Stimulated activated CD4-positive, alpha-beta T cell treated with anti-CD3 and anti-CD28 coated beads, Interleukin-1b, Interleukin-23, amount 100 ng/mL, for 1 hour (primary cell): ENCODE measurements at places on chromosomes 4 and X.

DNA sequence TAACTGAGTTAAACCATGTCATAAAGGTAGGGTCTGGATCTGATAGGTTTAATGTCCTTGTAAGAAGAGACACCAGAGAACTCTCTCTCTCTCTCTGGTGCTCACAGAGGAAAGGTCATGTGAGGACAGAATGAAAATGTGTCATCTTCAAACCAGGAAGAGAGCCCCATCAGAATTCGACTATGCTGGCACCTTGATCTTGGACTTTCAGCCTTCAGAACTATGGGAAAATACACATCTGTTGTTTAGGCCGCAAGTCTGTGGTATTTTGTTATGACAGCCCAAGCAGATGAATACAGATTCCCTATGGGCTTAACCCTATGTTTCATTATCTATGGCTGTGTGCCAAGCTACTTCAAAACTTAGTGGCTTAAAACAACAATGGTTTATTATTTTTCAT lies 105.5 kb upstream of the DDIT4L start:
- DNase-seq, result no peak

DNA sequence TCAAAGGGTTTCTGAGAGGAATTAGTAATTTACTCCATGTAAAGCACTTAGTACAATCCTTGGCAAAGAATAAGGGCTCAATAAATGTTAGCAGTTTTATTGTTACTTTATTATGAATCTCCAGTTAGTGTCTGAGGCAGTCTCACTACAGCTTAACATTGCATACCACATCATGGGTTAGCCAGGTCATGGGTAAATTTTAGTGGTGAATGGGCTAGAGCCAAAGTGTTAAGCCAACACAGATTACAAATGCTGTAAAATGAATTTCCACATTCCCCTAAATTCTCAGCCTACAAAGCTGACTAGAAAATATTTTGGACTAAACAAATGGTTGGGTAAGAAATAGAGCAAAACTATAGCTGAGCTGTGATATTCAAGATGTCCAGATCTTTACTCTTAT lies 72.4 kb downstream of the NRK start:
- DNase-seq, result no peak

DNA sequence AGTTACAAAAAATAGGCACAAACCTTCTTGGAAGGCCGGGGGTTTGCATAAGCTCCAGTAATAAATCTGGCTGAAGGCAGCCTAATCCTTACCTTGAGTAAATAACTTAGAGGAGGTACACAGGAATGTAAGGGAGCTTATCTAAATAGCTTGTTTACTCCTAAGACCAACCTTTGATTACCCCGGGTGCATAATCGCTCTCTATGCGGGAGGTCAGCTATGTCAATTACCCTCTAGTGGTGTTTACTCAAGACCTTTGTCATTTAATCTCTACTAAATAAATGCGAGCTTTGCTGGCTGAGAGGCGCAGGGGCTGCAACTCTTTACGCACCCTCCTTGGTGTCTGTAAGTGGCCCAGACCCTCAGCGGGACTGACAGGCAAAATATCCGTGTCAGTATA lies 50.2 kb upstream of the MAP9 start:
- DNase-seq, result no peak

DNA sequence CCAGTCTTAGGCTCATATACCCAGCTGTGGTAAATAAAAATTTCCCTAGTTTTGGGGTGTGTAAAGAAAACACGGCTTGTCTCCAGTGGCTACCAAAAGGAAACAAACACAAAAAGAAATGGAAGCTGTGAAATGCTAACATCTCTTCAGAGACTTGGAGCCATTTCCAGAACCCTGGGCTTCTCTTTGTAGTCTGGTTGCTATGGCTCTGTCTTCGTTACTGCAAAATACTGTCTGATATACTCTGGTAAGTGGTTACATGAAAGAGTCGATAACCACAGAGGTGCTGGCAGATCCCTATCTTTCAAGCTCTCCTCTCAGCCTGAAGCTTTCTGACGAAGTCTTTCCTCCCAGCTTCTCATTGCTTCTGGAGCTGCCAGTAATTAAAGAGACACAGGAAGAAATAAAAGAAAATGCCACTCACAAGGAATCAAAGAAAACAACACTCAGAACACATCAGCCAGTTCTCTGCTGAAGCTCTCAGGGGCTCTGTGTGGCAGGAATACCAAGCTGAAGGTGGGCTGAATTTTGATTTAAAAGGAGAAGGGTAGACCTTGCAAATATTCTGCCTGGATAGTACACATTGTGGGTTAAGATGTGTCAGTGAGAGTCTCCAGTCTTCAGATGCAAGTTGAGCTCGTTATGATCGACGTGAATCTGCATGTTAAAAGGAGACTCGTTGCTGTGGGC lies 107.6 kb upstream of the FAM9C start:
- DNase-seq, result no peak

GRCh38 chr4:128684016-128684415 lies 125.5 kb upstream of the JADE1 start:
- DNase-seq, result no peak

DNA sequence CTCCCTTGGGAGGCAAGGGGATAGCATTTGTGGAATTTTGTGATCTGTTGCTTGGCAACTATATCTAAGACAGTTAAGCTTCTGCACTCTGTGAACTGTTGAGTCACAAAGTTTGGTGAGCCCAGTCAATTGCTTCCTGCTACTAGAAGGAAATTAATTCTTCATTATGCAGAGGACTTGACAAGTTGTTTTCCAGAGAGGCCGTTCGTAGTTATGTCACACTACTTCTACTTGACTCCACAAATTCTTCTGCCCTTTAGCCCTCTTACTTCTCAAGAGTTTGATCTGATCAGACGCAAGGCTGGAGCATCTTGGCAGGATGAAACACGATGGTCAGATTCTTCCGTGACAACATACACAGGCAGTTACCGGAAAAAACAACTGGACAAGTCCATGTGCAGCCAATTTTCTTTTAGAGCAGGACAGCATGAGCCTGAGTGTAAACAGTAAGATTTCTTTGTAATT lies at the start of gene C4orf51:
Gene C4orf51, plus strand, starts transcription at position 156 of the 465 bp plus-strand sequence. Its CDS starts 58 bp downstream, at position 214.
- DNase-seq, result no peak
